Stimulated activated CD4-positive, alpha-beta T cell treated with anti-CD3 and anti-CD28 coated beads, Interleukin-1b, Interleukin-23, amount 100 ng/mL, for 4 hours (primary cell): ENCODE measurements at places on chromosomes 3 and 15.
A peak's percentile ranks its signal among the peaks of the same experiment; 100 is the strongest.

- peak; percentile 40 for DNase-seq
Observed at GRCh38 chr15:66619152-66619903, 53.5 kb upstream of the LCTL start.

- no peak for DNase-seq
Observed at GRCh38 chr3:175329373-175329772, 470.2 kb downstream of the NAALADL2 start.

DNA sequence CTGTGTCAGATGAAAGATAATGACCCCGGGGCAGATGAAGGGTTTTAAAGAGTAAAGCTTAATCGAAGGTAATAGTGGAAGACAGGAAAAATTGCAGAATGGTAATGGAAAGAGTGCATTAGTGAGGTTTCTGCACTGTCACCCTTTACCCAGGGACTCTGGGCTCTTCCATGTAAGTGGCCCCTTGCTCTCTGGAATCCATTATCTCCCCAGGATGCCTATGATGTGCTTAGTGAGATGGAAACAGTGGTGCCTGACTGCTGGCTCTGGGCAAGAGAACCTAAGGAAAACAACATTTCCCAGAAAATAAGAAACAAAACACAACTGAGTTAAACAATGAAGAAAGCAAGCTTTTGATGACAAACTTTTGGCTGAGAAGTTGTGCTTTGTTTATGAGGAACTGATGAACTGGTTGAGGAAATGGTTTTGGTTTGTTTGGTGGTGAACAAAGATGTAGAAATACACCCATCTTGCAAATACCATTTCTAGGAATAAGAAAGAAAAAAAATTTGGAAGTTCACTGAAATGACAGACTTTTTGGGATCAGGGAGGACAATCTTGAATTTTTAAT, 119.9 kb upstream of the RASGRP1 start:
- no peak for DNase-seq

DNA sequence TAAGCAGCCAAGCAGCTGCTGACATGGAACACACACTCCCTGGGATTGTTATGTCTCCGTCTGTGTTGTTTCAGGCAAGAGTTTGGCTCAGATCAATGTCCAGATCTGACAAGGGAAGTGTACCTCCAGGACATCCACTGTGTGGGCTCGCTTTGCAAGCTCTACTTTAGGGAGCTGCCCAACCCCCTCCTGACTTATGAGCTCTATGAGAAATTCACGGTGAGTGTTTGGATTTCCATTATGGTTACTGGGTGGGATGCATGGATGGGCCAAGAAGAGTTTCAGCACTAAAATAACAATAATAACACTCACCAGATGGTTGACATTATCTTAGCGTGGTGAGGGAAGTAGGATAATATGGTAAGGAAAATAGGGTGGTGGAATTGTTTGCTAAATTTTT, 74.1 kb downstream of the ARHGAP31 start:
- DNase-seq, result no peak

DNA sequence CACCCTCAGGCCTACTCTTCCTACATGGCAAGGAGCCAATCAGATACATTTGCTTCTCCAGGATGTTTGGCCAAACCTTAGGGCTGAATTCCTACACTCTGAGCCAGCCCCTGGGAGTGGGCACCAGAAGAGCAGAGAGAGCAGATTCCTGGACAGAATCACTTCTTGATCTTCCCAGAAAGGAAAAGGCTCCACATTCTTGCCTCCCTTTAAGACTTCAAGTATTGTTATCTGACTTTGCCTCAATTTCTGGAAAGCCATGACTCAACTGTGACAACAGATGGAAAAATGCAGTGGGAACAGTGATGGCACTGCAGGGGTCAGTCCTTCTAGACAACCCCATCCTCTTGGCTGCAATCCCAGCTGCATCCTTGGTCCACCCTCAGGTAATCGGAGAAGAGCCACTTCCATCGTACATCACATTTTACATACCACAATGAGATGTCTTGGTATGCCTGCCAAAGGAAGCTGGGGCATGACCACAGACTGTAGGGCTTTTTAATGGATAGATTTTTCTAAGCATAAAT, 21.0 kb downstream of the SLCO2A1 start:
- no peak for DNase-seq

DNA sequence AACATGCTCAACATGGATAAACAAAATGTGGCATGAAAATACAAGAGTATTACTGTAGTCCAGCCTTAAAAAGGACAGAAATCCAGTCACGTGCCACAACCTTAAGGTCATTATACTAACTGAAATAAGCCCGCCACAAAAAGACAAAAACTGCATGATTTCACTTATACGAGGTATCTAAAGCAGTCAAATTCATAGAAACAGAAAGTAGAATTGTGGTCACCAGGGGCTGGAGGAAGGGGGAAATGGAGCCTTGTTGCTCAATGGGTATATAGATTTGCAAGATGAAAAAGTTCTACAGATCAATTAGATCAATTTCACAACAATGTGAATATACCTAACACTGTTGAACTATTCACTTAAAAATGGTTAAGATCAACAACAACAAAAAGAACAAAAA, 7.4 kb downstream of the GLB1 start:
- DNase-seq, result no peak

- no peak for DNase-seq
Observed at GRCh38 chr3:10836676-10837075, 20.6 kb downstream of the SLC6A11 start.
